ENCODE measurements at places on chromosomes 6 and 20.

DNA sequence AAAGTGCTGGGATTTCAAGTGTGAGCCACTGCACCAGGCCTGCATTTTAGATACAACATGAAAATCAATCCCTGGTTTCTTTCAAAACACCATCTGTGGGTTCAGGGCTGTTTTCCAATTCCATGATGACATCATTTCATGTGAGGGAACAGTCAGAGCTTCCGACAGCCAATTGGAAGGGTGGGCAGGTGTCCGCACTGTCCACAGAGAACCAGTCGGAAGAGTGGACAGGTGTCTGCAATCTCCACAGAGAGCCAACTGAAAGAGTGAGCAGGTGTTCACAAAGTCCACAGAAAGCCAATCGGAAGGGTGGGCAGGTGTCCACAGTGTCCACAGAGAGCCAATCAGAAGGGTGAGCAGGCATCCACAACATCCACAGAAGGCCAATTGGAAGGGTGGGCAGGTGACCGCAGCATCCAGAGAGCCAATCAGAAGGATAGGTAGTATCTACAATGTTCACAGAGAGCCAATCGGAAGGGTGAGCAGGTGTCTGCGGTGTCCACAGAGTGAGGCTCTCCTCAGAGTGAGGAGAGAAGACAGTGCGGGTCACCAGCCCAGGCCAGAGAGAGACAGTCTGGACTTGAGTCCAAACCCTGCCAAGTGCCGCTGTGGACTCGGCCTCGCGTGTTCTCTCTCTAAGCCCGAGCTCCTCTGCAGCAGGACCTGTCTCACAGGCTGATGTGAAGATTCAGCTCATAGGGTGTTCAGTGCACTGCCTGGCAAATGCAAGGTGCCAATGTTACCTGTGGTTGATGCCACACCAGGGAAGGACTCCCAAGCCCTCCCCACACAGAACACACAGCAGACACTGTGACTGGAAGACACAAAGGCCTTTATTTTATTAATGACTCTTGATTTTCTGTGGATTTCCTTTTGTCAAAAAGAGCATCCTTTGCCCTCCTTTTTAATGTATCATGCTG lies 57.3 kb downstream of the DLL1 start:
- no peak for DNase-seq

DNA sequence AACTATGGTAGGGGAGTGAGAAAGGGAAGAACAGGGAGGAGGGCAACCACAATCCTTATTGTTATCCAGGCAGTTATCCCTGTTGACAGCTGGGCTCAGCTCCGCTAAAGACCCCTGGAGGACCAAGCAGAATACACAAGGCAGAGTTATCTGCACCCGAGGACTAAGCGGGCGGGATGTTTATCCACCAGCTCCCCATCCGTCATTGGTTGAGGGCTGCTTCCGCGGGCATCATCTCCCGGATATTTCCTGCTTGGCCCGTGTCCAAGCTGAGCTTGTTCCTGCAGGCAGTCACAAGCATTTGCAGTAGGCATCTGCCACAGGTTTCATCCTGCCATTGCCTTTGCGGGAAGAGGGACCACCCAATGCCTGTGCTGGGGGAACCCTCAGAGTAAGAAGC lies 102.1 kb downstream of the DLGAP4 start:
- peak; percentile 67 for DNase-seq

DNA sequence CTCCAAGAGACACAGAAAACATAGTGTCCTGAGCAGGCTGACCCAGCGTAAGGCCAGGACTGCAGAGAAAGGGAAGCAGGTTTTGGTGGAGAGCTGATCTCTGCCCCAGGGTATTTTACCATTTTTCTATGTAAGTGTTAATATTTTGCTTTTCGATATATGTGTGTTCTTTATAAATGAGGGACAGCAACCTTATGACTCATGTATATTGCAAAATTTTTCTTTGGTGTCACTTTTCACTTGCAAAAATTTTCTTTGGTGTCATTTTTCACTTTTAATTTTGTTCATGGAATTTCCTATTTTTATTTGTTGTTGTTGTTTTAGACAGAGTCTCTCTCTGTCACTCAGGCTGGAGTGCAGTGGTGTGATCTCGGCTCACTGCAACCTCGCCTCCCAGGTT lies 34.6 kb upstream of the PXDC1 start:
- no peak for DNase-seq

DNA sequence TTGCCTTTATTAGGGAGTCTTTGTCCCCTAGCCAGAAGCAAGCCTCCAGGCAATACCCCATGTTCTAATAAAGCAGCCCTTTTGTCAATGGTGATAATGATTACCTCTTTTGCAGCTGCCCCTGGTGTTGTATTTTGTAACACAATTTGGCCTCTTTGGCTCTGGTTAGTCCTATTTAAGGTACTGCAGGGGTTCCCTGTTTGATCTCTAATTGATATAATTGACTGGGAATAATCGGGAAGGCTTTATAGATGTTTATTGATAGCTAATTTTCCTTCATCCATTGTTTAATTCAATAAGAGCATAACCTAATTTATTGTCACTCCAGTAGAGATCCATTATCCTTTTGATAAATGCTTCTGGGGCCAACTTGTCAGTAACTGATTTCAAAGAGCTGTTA lies 537.2 kb downstream of the PKHD1 start:
- no peak for DNase-seq

- no peak for DNase-seq
These were observed 7.9 kb downstream of the RREB1 start for GRCh38 chr6:7115543-7116231.

GRCh38 chr6:11535801-11536230 lies 1.7 kb upstream of the TMEM170B start:
- peak; percentile 52 for DNase-seq

DNA sequence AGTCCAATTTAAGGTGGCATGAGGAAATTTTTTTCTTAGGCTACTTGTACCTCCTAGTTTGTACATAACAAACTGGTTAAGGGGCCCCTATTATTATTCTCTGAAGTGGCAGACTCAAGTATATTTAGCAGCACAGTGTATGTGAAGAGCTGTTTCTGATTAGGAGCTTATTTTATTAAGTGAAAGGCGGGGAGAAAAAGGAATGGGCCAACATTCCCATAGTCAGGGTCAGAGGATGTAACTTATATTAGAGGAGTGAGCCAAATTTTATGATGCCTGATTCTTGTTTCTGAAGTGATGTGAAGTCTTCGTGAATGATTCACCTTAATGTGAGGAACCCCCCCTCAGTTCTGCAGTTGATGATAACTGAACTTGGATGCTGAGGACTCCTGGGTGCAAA lies 2.8 kb downstream of the HECA start:
- no peak for DNase-seq

- no peak for DNase-seq
These were observed 73.5 kb downstream of the PREX1 start for GRCh38 chr20:48754292-48754691.

- DNase-seq, result no peak
These were observed 110.7 kb downstream of the UNC5CL start for GRCh38 chr6:40928307-40928706.

GRCh38 chr6:136624347-136624746 lies 74.1 kb upstream of the MAP7 start:
- DNase-seq, result no peak

DNA sequence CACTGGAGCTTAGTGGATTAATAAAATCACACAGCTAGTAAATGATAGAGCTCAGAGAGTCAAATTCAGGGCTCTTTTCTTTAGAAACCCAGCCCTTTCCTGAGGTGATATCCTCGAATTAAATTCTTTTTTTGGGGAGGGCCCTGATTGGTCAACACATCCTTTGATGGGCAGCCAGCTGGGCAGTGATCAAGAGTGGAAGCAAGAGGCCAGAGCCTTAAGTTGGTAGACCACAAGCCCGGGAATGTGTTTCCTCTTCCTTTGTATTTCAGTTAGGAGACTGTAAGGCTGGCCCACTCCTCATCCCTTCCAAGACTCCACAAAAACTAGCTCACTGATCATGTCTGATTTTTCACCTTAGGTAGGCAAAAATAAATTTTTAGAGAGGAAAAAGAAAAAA lies 640.5 kb downstream of the DHX35 start:
- no peak for DNase-seq

GRCh38 chr6:45310118-45310788 lies 17.9 kb upstream of the RUNX2 start:
- DNase-seq, result no peak

DNA sequence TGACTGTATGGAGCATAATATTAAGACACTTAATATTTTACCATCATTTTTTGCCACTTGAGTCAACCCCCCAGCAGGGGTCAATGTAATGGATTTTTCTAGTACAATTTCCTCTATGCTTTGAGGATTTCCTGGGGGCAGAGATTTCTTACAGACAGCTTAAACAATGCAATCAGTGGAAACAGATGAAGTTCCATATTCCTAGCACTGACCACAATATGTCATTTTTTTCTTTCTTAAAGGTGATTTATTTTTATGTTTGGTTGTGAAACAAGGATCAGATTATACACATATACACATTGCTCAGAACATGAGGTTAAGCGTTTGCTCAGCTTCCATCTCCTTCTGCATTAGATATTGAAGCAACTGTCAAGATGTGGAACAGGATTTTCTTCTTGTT lies 82.0 kb upstream of the ID4 start:
- DNase-seq, result no peak

DNA sequence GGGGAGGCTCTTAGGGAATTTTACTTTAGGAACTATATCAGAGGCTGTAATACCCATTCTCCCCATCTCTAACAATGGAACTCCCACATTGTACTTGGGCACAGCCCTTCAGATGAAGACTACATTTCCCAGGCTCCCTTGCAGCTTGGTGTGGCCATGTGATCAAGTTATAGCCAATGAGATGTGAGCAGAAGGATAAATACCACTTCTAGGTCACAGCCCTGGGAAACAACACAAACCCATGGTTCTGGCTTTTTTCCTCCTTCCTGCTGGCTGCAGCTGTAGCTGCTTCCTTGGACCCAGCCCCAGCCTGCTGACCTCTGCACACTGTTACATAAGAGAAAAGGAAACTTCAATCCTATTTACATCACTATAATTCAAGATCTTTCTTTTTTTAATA lies 445.9 kb upstream of the JARID2 start:
- DNase-seq, result peak; percentile 58

DNA sequence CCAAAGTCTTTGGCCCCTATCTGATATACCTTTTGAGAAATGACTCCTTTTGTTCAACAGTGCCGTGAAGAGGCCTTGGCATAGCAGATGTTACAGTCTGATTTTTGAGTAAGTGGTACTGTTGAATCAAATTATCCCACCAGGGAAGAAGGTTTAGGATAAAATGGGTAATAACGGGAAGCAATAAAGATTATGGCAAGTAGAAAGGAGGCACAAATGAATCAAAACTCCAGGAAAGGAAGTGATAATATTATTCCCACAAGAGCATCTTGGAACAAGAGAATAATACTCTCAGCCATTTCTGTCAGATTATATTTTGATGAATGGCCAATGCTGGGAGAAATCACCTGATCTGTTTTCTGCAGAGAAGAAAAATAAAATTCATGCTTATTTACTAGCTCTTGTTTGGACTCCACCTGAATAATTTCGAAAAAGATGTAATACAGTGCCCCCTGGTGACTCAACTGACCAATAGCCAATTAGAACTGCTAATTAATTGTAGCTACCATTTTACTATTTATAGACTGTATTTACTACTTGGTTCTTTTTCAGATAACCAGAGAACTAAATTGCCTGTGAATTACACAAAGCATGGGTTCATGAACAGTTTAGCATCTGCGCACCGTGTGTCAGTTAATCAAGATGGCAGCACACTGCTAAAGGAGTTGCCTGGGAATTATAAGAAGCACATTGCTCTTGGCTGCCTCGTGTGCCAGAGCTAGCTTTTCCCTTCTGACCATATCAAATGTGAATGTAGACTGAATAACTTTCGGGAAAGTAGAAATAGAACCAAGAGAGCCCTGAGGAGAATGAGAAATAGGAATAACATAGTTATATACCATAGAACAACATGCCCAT lies 78.5 kb upstream of the TRDN start:
- DNase-seq, result peak; percentile 57

GRCh38 chr6:41688256-41688965 lies 47.0 kb downstream of the TFEB start:
- no peak for DNase-seq

- DNase-seq, result no peak
These were observed 468 bp upstream of the CMTR1 start for GRCh38 chr6:37432590-37432915.

- no peak for DNase-seq
These were observed 2.2 kb downstream of the APCDD1L start for GRCh38 chr20:58512808-58513552.

All from RKO (cell line).